ENCODE measurements at places on chromosomes 7 and 10.

DNA sequence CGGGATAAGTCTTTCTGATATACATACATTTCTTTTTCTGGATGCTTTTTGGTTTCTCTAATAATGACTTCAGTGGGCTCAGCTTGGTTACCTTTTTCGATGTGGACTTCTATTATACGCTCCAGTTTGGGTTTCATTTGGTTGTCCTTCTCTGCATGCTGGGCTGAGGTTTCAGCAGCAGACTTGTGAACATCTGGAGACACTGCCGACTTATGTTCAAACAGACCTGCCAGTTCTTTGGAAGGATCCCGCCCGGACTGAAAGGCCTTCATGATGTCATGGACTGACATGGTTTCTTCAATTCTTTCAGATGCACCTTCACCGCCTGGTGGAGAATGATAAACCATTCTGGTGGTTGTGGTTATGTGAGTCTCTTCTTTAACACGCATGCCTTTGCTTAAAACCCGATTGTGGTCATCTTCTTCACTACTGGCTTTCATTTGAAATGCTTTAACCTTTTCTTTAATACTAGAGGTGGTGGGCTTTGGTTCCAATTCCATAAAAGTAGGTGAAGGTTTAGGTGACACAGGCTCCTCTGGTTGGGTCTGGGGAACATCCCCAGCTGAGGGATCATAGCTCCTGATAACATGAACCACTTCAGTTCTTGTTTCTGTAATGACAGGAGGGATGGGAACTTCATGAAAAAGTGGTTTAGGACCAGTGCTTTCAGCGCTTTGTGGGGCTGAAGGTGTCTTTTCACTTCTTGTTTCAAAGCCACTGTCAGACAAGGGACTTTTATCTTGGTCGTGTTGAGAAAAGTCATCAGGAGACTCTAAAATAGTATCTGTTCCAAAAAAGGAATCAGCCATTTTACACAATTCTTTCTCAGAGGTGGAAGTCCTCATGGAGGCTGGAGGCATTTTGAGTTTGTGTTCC is 167.7 kb upstream of the CCDC6 start:
- H3K27me3 ChIP-seq, result no peaks in the 10 kb centered on the region
- H3K27ac ChIP-seq, result no peak overlapping the region
- H3K36me3 ChIP-seq, result no peaks in the 10 kb centered on the region
- H3K4me3 ChIP-seq, result no peak overlapping the region
- no peaks in the 10 kb centered on the region for H3K4me1 ChIP-seq
- DNase-seq, result no peak

- H3K4me3 ChIP-seq, result no peak overlapping the region
- H3K36me3 ChIP-seq, result no peaks in the 10 kb centered on the region
- DNase-seq, result no peak
- no peak overlapping the region for H3K27ac ChIP-seq
Measured at GRCh38 chr10:103983367-103983911, 16.5 kb downstream of the SLK start.

GRCh38 chr7:122082670-122083069 is 61.4 kb downstream of the AASS start:
- peaks cover 3% of the 10 kb centered on the region for H3K36me3 ChIP-seq
- H3K27ac ChIP-seq, result no peak overlapping the region
- H3K4me3 ChIP-seq, result no peak overlapping the region
- no peaks in the 10 kb centered on the region for H3K27me3 ChIP-seq
- peak; percentile 3 for DNase-seq

DNA sequence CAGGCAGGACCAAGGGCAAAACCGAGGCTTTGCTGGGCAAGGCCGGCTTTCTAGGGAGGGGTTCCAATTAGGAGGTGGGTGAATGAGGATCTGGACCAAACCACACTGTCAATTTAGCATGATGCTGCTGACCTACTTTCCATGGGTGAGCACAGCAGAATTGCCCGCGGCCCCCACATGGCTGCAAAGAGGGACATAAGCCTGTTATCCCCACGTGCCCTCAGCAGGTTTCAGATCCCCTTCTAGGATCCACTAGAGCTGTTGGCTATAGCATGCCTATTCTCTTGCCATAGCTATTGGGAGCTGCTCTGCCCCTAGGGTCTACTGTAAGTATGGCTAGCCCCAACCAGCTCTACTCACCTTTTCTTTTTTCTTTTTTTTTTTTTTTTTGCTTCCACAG is 102.8 kb downstream of the COL13A1 start:
- H3K4me3 ChIP-seq, result no peak overlapping the region
- H3K4me1 ChIP-seq, result no peaks in the 10 kb centered on the region
- DNase-seq, result no peak
- H3K36me3 ChIP-seq, result no peaks in the 10 kb centered on the region

- no peaks in the 10 kb centered on the region for H3K36me3 ChIP-seq
- H3K27ac ChIP-seq, result no peak overlapping the region
- no peak overlapping the region for H3K4me3 ChIP-seq
- H3K27me3 ChIP-seq, result no peaks in the 10 kb centered on the region
- no peak for DNase-seq
Measured at GRCh38 chr7:107404740-107405537, 64.9 kb upstream of the GPR22 start.

- H3K27ac ChIP-seq, result no peak overlapping the region
- DNase-seq, result no peak
- H3K4me3 ChIP-seq, result no peak overlapping the region
- H3K36me3 ChIP-seq, result no peaks in the 10 kb centered on the region
- peaks cover 11% of the 10 kb centered on the region for H3K27me3 ChIP-seq
Measured at GRCh38 chr7:162632-163297, 29.6 kb upstream of the FAM20C start.
